Stimulated activated CD8-positive, alpha-beta memory T cell treated with anti-CD3 and anti-CD28 coated beads, Interleukin-15, amount 100 ng/mL, for 48 hours (primary cell): ENCODE measurements at places on chromosomes 5 and 9.

DNA sequence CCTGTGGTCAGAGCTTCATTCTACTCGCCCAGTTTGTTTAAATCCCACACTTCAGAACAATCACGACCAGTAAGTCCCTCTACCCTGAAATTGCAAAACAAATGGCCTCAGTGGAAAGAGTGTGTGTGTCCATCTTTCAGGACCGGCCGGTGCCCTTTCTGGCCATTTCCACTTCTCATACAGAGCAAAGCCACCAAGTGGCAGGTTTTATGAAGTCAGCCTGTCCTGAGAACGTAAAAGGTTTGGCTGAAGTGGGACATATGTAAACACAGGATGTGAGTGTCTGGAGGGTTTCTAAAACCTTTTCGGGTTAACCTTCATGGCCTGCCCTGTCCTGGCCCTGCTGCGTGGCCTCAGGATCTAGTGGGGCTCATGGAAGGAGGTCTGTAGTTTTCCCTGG is 24.7 kb downstream of the NXNL2 start:
- DNase-seq = no peak

DNA sequence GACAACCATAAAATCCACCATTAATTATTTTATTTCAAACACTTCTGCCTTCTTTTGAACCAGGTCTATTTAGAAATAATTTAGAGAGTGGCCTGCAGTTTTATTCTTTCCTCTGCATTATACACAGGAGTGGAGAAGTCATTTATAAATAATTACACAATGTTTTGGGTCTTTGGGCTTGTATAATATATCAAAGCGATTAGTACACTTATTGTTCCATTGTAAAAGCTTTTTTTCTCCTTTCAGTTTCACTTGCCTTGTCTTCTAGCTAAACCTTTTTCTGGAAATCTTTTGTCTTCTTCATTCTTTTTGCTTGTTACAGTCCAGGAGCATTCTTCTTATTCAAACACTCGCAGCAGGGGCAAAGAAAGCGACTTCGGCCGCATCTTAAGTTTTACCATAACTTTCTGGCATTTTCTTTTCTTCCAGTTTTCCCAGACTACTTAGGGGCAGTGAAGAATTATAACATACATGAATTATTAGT is 7.3 kb upstream of the NEUROG1 start:
- DNase-seq = no peak

GRCh38 chr5:76716456-76717157 is 681 bp downstream of the F2R start:
- no peak for DNase-seq

DNA sequence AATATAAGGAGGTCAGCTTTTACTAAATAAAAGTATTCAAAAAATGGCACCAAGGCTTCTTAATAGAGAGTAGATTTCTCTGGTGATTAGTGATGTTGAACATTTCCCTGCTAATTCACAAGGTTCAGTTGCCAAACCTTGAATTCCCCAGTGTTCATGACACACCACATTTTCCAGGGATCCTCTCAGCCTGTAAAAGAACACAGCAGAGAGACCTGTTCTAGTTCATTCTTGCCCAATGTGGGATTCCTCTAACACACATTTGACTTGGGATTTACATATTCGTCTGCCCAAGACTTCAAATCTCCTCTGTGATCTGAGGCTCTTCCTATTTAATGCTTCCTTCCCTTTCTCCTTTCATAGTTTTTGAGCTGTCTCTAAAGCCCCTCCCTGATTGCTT is 273.2 kb upstream of the CDH9 start:
- no peak for DNase-seq

- DNase-seq = no peak
Measured at GRCh38 chr5:153463806-153464205, 26.7 kb upstream of the GRIA1 start.

DNA sequence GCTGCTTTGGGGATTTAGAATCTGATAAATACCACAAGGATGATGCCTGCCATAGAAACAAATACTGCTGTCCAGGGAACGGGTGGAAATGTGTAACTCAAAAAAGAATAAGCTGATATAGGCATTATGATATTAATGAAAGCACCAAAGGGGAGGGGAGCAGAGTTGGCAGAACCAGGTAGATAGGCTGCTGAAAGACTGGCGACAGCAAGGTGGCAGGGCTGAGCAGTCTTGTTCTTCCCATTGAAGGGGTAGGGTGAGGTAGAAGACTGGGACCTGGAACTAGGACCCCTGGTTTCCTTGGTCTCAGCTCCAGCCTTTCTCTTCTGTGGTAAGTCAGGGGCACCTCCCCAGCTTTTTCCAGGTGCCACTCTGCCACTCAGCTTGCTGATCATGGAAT is 31.4 kb upstream of the TMOD1 start:
- DNase-seq = no peak

DNA sequence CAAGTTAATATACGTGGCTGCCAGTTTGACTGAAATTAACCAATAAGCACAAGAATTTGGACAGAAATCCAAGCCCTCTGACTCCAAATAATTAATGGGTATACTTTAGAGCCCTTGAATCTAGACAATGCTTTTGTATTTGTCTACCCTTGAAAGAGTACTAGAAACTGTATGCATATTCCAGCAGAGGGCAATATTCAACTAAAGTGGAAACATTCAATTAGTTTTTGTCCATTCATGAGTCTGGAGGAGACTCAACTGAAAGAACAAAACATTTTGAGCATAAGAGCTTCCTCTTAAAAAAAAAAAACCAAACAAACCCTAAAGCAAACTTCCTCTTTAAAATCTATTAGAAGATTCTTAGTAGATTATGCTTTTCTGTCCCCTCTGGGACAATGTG is 157.8 kb downstream of the ARHGEF28 start:
- no peak for DNase-seq

DNA sequence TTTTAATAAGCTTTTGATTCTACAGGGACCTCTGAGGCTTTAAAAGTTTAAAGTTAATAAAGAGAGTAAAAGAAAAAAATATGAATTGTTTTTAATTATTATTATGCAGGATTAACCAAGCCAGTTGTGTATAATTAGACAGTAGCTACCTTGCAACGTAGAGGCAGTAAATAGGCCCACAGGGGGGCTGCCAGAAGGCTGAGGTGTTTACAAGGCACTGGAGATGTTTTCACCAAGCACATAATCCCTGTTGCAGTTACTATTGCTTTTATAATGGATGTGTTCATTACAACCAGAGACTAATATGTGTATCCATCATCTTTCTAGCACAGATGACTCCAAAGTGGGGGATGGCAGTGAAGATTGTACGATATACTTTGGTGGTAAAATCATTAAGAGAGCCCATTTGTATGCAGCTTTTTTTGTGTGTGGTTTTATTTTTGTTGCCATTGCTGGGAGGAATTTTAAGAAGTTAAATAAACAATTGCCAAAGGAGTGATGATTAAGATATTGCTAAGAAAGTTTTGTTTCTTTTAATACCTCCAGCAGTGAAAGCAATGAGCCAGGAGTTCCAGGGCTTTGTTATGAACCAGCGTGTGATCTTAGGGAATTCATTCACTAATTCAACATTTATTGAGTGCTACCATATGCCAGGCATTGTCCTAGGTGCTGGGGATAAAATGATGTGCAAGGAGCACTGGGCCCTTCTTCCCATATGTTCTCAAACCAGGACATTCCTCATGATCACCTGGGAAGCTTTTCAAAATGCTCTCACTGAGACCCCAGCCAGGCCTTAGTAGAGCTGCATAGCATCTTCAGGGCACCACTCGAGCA is 138.7 kb upstream of the EFNA5 start:
- no peak for DNase-seq

DNA sequence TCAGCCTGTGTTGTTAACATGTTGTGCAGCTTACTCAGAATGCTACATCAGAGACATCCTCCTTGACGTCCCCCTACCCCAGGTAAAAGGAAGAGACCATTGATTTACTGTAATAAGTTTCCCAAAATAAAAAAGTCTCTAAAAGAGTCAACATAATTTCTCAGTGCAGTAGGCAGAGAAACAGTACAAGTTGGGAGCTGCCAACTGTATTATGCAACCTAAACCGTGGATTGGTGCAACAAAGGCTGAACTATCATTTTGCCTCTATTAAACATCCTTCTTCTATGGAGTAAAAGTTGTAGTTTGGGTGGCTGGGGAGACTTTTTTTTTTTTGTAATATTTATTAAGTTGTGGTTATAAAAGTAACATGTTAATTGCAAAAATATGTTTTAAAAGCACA is 208.0 kb downstream of the NR3C1 start:
- DNase-seq = no peak

DNA sequence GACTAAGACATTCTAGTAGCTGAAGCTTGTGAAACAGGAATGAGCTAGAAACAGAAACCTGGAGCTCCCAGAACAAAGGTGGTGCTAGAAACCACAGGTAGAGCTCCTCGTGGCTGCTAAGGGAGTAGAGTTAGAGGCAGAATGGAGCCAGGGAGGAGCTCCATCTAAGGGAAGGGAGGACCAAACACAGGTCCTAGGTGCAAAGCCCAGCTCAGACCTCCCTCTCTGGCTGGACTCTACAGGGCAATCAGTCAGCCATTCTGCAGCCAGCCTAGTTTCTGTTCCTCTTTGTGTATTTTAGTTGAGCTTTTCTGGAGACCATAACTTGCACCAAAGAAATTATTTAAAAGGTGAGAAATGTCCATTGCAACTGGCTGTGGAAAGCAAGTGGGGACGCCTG is 70.4 kb downstream of the CRB2 start:
- DNase-seq = no peak

DNA sequence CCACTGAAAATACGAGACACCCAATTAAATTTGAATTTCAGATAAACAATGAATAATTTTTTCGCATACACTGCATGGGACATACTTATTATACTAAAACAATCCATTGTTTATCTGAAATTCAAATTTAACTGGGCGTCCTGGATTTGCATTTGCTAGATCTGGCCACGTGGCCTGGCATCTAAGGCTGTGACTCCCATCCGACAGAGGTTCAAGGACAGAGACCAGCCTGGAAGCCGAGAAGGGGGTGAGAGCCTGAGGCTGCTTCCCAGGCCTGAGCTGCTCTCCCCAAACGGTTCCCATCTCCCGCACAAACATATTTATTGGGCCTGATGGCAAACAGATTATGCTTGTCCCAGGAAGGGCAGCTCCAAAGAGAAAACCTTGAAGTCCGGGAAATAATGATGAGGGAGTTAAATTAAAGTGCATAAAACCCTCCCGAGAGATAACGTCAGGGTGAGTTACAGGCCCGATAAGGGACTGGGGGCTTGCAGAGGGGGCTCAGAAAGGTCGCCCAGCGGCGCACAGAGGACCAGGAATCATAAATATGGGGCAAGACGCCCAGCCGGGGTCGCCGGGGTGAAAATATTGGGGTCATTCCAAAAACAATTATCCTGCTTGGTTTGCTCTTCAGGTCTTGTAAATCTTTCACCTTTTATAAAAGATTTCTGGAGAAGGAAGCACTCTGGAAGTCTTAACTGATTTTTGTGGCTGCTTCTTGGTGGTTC is 163.7 kb downstream of the GAPVD1 start:
- no peak for DNase-seq

DNA sequence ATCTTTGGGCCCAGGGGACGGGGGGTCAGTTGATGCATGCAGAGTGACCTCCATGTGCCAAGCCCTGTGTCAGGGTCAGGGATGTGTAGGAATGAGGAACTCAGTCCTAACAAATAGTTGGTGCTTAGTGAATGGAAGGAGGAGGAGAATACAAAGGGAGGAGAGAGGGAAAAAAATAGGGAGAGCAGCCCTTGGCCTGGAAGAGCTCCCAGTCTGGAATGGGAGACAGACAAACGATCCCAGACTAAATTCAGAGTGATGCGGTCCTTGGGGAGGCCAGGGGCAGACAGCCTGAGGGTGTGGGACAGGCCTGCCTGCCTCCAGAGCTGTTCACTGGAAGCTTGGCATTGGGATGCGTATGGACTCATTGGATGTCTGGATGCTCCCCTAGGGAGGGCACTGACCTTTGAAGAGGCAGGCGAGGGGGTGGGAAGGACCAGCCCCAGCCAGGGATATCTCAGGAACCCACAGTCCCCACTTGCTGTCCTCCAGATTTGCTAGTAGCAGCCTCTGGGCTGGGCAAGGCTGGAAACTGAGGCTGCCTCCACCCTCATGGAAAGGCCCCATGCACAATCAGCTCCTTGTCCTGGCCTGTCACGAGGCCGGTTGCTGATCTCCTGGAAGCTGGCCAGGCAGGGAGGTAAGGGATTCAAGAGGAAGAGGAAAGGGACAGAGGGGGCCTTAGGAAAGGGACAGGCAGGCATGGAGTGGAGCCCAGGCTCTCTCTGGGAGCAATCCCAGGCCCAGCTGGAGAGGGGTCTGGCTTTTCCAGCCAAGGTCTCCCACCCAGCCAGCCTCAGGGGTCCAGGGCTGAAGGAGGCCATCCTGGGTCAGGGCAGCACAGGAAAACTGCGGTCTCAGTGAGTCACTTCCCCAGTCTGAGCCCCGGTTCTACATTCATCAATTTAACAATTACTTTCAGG is 69.0 kb upstream of the GGTA1 start:
- no peak for DNase-seq

DNA sequence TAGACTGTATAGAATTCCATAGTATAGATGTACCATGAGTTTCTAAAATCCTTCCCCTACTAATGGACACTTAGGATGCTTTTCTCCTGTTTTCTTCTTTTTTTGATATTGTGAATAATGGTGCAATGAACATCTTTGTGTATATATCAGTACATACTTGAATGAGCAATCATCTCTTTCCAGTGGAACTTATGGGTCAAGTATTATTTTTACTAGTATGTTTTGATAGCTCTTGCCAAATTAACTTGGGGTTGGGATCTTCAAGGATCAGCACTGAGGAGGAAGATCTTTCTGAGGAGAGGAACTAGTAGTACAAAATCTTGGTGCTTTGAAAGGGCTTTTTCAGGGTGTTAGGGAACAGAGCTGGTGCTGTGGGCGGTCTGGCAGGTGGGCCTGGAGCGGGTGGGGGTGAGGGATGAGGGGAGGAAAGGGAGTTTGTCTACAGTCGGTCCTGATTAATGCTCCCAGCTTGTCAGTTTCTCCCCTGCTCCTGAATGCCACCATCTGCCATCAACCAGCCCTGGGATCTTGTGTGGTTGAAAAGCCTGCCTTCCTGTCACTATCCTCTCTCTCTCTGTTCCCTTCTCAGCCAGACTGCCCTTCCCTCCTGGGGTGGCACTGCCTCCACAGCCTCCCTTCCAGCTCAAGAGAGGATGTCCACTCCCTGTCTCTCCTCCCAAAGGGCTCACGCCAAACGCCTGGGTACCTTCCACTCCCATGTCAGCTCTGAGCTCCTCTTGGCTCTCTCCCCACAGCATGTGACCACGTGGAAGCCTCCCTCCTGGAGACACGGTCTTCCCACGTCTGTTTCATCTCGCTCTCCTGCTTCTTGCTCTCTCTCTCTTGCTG is 185.9 kb downstream of the DAB2IP start:
- no peak for DNase-seq
